T-helper 9 cell (primary cell): ENCODE measurements at places on chromosomes 2 and 18.

- no peak for DNase-seq
These were observed 4.8 kb upstream of the SNED1 start for GRCh38 chr2:240993446-240994170.

GRCh38 chr18:13791181-13791580, 32.8 kb upstream of the MC5R start:
- no peak for DNase-seq

- DNase-seq = no peak
These were observed 289.9 kb downstream of the NBAS start for GRCh38 chr2:15271276-15271675.

- no peak for DNase-seq
These were observed 245.3 kb downstream of the CELF4 start for GRCh38 chr18:37320317-37320716.

DNA sequence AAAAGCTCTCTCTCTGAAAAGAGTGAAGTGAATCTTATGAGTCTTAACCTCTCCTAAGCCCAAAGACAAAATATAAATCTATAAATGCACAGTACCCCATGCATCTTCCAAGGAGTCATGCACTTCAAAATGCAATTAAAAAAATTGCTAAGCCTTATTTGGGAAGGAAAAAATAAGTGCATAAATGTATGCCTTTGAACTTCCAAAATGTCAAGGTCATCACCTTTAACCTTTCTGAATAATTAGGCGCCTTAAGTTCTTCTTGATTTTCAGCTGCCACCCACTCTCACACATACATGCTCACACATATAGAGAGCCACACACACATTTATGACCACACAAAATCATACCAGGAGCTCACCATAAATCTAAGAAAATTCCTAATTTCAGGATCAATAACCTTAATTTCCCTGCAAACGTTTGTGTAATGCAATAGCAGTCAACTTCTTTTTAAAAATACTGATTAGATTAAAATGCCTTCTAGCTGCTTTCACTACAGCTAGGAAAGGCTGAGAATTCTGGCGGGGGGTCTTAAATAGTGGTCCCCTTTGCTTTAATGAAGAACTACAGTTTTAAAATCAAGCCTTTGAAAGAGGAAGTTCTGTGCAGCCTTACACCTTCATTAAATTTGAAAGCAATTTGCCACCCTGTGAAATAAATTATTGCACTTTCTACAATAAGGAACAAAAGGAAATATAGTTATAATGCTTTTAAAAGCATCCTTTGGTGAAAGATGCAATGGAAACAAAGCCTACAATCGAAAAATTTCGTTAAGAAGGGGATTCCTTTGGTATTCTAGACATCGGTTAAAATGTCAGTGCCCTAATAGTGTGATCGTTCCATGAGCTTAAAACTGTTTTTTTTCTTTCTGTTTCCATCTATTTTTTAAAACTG, 3.6 kb downstream of the HOXD11 start:
- no peak for DNase-seq

- no peak for DNase-seq
These were observed 46.0 kb upstream of the SEC11C start for GRCh38 chr18:59093668-59094067.

GRCh38 chr18:8800445-8800844, 95.1 kb downstream of the MTCL1 start:
- no peak for DNase-seq

- no peak for DNase-seq
These were observed 75.3 kb upstream of the PNPT1 start for GRCh38 chr2:55768991-55769390.

- DNase-seq = no peak
These were observed 62.3 kb upstream of the YWHAQ start for GRCh38 chr2:9693196-9693491.

DNA sequence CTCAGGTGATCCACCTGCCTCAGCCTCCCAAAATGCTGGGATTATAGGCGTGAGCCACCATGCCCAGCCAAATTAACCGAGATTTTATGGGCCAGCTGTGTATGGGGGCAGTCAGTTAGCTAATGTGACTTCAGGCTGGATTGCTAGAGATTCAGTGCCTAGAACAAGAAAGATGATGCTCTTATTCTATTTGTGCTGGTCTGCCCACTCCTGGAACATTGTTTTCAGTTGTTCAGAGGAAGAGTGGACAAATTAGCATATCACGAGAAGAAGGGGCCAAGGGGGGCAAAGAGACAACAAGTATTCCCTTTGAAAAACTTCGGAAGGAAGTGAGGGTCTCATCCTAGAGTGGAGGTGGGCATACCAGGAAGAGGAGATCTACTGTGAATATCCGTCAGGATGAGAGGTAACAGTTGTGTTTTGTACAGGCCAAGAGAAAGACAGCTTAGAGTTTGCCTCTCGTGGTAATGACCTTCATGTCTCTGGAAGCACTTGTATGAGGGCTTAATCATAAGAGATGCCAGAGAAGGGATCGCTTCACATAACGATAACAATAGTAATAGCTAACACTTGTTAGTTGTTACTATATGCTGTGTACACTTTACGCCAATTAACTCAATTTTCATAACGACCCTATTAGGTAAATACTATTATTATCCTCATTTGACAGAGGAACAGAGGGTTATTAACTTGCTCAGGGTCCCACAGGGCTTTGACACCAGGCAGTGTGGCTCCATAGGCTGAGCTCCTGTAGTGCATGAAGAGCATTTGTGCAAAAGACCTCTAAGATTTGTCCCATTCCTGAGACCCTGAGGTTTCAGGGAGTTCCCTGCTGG, 138.3 kb downstream of the DDX1 start:
- DNase-seq = no peak

DNA sequence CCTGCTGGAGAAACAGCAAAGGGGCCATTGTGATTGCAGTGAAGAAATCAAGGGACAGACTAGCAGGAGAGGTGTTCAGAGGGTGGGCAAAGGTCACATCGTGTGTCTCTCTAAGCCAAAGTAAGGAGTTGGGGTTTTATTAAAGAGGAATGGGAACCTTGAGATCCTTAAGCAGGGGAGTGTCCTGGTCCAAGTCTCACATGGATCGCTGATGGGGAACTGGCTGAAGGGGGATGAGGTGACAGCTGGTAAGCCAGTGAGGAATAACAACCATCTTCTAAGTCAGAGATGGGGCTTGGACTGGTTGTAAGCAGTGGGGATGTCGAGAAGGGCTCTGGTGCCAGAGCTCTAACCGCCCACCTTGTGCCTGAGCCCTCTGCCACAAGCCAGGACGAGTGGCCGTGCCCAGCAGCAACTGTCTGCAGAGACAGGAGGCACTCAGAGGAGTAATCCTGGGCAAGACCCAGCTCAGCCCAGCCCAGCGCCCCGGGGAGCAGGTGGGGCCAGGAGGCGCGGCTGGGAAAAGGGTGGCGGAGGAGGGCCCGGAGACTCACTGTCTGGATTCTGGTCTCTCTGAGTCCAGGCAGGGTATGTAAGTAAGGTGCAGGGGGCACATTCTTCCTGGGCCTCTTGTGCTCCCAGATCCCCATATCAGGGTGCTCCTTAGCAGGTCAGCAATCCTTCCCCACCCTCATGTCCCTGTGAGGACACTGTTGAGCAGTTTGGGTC, 13.7 kb downstream of the WNT10A start:
- no peak for DNase-seq

DNA sequence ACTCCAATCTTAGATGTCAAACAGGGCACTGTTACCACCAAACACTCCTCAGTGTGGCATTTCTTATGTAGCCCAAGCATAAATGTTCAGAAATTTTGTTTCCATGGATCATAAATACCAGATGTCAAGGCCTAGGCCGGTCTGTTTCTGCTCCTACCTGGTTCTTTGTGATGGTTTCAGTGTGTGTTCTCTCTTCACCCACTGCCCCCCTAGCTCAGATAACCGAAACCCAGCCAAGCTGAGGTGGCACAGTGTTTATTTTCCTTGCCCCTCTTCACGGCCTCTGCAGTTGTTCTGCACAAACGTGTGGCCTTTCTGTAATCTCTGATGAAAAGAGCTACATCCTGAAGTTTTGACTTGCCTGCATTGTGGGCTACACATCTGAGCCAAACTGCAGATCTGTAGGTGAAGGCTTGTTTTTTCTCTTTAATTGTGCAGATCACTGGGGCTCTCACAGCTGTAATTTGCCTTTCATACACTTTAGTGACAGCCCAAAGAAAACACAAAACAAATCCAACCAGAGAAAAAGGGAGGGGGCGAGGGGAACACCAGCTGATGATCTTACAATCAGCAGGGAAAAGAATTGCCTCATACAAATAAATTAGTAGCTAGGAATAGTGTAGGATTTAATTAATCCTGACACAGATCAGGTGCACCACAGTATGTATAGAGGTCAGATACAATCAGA, 99.1 kb downstream of the NRP2 start:
- DNase-seq = no peak

DNA sequence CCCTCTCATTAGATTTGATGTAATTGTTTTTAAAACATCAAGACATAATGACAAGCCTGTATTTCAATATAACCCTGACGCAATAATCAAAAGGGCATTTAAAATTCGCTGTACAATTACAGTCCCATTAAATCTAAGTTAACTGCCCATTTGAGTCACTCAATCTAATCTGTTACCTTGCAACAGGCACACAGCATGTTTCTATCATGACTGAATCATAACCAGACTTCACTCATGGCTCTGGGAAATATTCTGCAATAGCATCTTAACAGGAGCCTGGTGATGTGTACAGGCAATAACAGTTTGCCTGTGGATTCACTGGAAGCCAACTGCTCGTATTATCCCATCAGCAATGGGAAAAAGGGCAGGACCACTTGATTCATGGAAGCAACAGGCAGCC, 142.3 kb upstream of the NCKAP5 start:
- DNase-seq = no peak

DNA sequence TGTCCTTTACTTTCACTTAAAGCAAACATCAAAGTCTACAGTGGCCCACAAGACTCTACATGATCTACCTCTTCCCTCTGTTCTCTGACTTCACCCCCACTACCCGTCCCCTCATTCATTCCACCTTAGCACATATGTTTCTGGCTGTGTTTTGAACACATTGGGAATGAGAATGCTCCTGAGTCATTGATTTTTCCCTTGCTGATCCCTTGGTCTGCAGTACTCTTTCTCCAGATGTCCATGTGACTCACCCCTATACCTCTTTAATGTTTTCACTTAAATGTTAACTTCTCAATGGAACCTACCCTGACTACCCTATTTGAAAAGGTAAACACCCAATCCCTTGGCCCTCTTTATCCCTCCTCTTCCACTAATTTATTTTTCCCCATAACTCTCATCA, 30.7 kb upstream of the FRZB start:
- DNase-seq = no peak

GRCh38 chr2:173134703-173135102, 59.1 kb downstream of the MAP3K20 start:
- no peak for DNase-seq

DNA sequence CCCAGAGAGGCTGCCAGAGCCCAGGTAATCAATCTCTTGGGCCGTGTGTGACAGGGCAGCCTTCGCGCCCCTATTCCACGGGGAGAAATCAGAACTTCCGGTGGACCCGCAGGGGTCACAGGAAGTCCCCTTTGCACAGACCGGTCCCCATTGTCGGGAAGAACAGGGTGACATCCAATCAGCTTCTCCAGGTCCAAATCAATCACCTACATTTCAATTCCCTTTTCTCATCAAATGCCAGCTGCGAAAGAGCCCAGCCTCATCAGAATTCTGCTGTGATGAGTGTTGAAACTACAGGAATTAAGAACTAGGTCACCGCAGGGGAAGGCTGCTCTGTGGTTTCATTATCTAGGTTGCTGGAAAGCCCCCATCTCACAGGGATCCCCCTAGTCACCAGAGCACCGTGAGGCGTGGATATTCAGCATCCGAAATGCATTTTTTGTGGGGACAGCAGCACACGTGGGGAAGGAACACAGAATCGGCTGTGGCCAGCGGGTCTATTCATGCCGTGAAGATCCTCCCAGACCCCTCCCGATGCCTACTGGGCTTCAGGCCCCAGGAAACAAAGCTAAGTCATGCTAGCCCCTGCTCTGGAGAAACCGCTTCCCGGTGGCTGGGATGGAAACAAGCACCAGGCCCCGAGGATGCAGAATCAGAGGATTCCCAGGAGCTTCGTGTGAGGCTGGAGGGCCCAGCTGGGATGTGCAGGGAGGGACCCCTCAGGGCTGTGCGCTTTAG, 193.7 kb upstream of the ID2 start:
- DNase-seq = peak; percentile 64

DNA sequence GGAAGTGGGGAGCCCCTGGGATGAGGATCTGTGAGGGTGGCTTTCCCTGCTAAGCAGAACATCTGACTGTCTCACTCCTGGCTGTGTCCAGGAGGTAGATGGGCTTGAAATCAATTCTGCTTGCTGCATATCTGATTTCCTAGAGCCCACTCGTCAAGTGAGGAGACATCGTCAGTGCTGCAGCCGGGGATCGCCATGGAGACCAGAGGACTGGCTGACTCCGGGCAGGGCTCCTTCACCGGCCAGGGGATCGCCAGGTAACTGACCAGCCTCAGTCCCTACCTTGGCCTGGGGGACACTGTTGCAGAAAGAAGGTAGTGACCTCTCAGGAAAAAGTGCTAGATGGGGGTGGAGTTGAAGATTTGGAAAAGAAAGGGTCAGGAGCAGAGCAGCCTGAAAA, 31.3 kb downstream of the CNGA3 start:
- DNase-seq = no peak

GRCh38 chr2:98445683-98446581, 1.3 kb downstream of the INPP4A start:
- DNase-seq = no peak

- DNase-seq = peak; percentile 40
These were observed 50.0 kb upstream of the TTC39C start for GRCh38 chr18:23964282-23965238.

- DNase-seq = no peak
These were observed 121.0 kb upstream of the KYNU start for GRCh38 chr2:142756430-142756829.

GRCh38 chr2:149767516-149767974, 180.0 kb upstream of the MMADHC start:
- no peak for DNase-seq

GRCh38 chr18:10252952-10253705, 201.3 kb upstream of the APCDD1 start:
- DNase-seq = no peak

GRCh38 chr18:55404832-55405465, 183.0 kb downstream of the TCF4 start:
- no peak for DNase-seq

GRCh38 chr2:224948859-224949258, 93.4 kb downstream of the DOCK10 start:
- no peak for DNase-seq

GRCh38 chr18:54561706-54562267, 29.3 kb upstream of the DYNAP start:
- DNase-seq = no peak

GRCh38 chr2:172103471-172104272, 972 bp upstream of the DLX2 start:
- DNase-seq = peak; percentile 67

- no peak for DNase-seq
These were observed 378.9 kb downstream of the NBAS start for GRCh38 chr2:15182275-15182674.

- DNase-seq = no peak
These were observed 34.8 kb downstream of the ADNP2 start for GRCh38 chr18:80143881-80144280.
